ENCODE measurements at places on chromosomes 3 and 15. TPM values are rescaled to one million over a fixed set of nuclear protein-coding genes. Genes with fewer than 3 reads are reported as not detected.

- no peaks in the 10 kb centered on the region for H3K27me3 ChIP-seq
- peak overlapping the region; percentile 62 for H3K27ac ChIP-seq
- H3K4me3 ChIP-seq, result peak overlapping the region; percentile 49
- DNase-seq, result no peak
- no peaks in the 10 kb centered on the region for H3K36me3 ChIP-seq
Observed at GRCh38 chr15:45458746-45459403, 63.7 kb downstream of the SLC30A4 start.

The PCOLCE2 gene
- 9.7 TPM for total RNA-seq

DNA sequence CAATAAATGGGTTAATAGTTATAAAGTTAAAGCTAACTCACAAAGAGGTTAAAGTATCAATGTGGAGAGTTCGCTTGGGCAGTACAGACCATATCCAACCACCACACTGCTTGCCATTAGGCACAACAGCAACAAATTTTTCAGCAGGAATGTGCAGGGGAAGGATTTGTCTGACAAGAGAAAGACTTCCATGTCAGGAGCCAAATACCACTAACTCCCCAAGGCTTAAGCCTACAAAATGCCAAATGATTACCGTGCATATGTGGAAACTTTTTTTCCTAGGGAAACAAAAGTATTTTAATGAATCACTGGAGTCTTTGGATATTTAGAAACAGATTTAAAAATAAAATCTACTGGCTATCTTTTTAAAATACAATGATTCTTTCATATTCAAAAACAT lies 8.1 kb downstream of the VGLL3 start:
- H3K4me1 ChIP-seq, result no peaks in the 10 kb centered on the region
- H3K27ac ChIP-seq, result no peak overlapping the region
- no peaks in the 10 kb centered on the region for H3K36me3 ChIP-seq

The CLDN16 gene
- total RNA-seq, result 0.61 TPM

DNA sequence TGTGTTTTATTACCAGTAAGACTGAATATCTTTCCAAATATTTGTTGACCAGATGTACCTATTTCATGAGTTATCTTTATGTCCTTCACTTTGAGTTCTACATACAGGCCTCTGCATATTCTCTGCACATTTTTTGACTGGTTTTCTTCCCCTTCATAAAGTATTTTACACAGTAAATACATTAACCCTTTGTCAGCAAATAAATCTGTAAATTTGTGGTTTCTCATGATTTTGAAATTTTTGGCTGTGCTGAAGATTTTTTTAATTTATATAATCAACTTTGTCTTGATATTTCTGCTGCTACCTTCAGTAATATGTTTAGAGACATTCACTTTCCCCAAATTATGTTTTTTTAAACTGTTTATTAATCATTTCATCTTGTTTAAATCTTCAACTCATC lies 50.5 kb downstream of the WNT5A start:
- H3K36me3 ChIP-seq, result no peaks in the 10 kb centered on the region
- H3K27me3 ChIP-seq, result no peaks in the 10 kb centered on the region
- no peaks in the 10 kb centered on the region for H3K4me1 ChIP-seq

- H3K36me3 ChIP-seq, result no peaks in the 10 kb centered on the region
- no peak for DNase-seq
- H3K27ac ChIP-seq, result no peak overlapping the region
- H3K4me1 ChIP-seq, result no peaks in the 10 kb centered on the region
Observed at GRCh38 chr3:197196192-197196591, 102.2 kb downstream of the DLG1 start.

- no peaks in the 10 kb centered on the region for H3K36me3 ChIP-seq
- no peak overlapping the region for H3K27ac ChIP-seq
- no peak for DNase-seq
- H3K4me3 ChIP-seq, result no peak overlapping the region
- no peaks in the 10 kb centered on the region for H3K27me3 ChIP-seq
Observed at GRCh38 chr15:60727661-60728060, 248.7 kb upstream of the ICE2 start.

The ADAMTS17 gene
- 14.6 TPM for total RNA-seq

DNA sequence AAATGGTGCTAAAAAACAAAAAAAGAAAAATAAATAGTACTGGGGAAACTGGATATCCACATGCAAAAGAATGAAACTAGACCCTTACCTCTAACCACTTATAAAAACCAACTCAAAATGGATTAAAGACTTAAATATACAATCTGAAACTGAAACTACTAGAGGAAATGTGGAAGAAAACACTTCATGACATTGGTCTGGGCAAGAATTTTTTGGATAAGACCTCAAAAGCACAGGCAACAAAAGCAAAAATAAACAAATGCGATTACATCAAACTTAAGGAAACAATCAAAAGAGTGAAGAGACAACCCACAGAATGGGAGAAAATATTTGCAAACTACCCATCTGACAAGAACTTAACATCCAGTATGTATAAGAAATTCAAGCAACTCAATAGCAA lies 6.4 kb downstream of the IFT57 start:
- no peak overlapping the region for H3K27ac ChIP-seq
- no peaks in the 10 kb centered on the region for H3K27me3 ChIP-seq
- DNase-seq, result no peak
- H3K4me3 ChIP-seq, result no peak overlapping the region
- H3K36me3 ChIP-seq, result no peaks in the 10 kb centered on the region
- no peaks in the 10 kb centered on the region for H3K4me1 ChIP-seq

- no peak for DNase-seq
- no peaks in the 10 kb centered on the region for H3K36me3 ChIP-seq
- no peak overlapping the region for H3K27ac ChIP-seq
- H3K4me3 ChIP-seq, result no peak overlapping the region
Observed at GRCh38 chr3:37686220-37686619, 175.5 kb upstream of the CTDSPL start.

GRCh38 chr3:175651716-175652115 lies 792.6 kb downstream of the NAALADL2 start:
- H3K36me3 ChIP-seq, result peaks cover 2% of the 10 kb centered on the region
- DNase-seq, result no peak
- no peaks in the 10 kb centered on the region for H3K27me3 ChIP-seq

GRCh38 chr3:46668591-46668990 lies 24.9 kb downstream of the ALS2CL start:
- H3K27ac ChIP-seq, result no peak overlapping the region
- no peak overlapping the region for H3K4me3 ChIP-seq
- no peak for DNase-seq
- H3K4me1 ChIP-seq, result peaks cover 13% of the 10 kb centered on the region
- H3K27me3 ChIP-seq, result no peaks in the 10 kb centered on the region

The COL8A1 gene
- total RNA-seq, result 1.5 TPM
